ENCODE measurements at places on chromosomes 12 and 14.

GRCh38 chr12:132218915-132219314, 74.7 kb downstream of the NOC4L start:
- no peak overlapping the region for H3K4me3 ChIP-seq
- no peaks in the 10 kb centered on the region for H3K27me3 ChIP-seq
- DNase-seq, result no peak
- no peaks in the 10 kb centered on the region for H3K36me3 ChIP-seq
- no peaks in the 10 kb centered on the region for H3K4me1 ChIP-seq
- H3K27ac ChIP-seq, result no peak overlapping the region

GRCh38 chr12:69258655-69259054, 19.3 kb downstream of the CPSF6 start:
- DNase-seq, result no peak
- H3K4me3 ChIP-seq, result no peak overlapping the region
- no peak overlapping the region for H3K27ac ChIP-seq
- peaks cover 71% of the 10 kb centered on the region for H3K36me3 ChIP-seq
- H3K4me1 ChIP-seq, result no peaks in the 10 kb centered on the region

DNA sequence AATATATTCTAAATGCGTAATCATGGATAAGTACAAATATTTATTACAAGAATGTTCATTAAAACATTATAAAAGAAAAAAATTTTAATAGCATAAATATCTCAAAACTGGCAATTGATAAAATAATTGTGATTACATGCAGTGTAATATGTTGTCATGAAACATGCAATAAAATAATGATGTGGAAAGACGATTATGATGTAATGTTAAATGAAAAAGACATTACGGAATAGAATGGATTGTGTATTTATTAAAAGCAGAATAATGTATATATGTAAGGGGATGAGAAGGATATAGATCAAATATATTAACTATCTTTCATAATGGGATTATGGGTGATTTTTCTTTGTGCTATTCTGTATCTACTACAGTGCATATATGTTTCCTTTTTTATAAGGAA, 32.8 kb downstream of the NDUFA9 start:
- no peak overlapping the region for H3K4me3 ChIP-seq
- no peaks in the 10 kb centered on the region for H3K4me1 ChIP-seq
- no peaks in the 10 kb centered on the region for H3K27me3 ChIP-seq

GRCh38 chr12:44397631-44398030, 478.5 kb downstream of the NELL2 start:
- no peak overlapping the region for H3K27ac ChIP-seq
- H3K4me1 ChIP-seq, result no peaks in the 10 kb centered on the region
- H3K36me3 ChIP-seq, result no peaks in the 10 kb centered on the region
- H3K4me3 ChIP-seq, result no peak overlapping the region

All from ascending aorta (tissue), 2 donors.